Activated T-helper 1 cell treated with Interleukin-2 at 50 U/mL for 16 hours (primary cell): ENCODE measurements at places on chromosomes 12 and 14.

- no peak for DNase-seq
These were observed 290.9 kb downstream of the PPFIA2 start for GRCh38 chr12:81468206-81468605.

DNA sequence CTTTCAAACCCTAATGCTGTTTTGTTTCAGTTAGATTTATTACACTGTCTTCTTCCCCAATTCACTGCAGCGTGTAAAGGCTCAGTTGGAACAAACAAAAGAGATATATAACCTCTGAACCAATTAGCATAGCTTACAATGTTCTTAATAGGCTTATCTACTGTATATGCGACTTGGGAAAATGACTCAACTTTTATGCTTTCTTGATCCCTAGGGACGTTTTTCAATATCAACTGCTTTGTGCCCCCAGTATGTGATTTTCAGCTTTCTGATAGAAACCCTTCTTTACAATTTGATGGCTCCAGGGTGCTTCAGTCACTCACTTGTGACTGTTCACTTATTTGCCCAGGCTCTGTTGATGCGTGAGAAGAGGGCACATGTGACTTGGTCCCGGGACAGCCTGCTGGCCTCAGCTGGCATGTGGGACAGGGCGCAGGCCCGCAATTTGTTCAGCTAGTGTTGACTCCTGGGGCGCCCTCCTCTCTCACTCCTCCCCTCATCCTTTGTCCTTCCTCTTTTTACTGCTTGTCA lies 107.1 kb downstream of the TMTC2 start:
- no peak for DNase-seq

GRCh38 chr14:92951912-92952471 lies 29.0 kb downstream of the CHGA start:
- DNase-seq, result peak; percentile 60

- no peak for DNase-seq
These were observed 35.5 kb downstream of the TCTN1 start for GRCh38 chr12:110649341-110649847.

DNA sequence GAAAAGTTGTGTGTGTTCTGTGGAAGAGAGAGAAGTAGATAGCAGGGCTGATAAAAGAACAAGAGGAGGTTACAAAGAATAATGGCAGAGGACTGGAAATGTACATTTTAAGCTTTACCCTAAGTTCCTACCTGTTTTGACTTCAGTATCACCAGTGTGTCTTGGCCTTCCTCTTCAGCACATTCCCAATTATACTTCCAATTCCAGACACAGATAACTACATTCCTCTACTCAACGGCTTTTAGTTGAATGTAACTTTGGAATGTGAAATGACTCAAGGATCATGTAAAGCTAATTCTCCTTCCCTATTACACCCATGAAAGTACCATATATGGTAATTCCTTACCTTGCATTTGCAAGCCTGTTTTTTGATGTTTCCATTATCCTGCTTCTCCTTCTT lies 5.0 kb downstream of the MGST1 start:
- DNase-seq, result no peak

- DNase-seq, result no peak
These were observed 57.5 kb downstream of the SOS2 start for GRCh38 chr14:50173891-50174290.
